ENCODE measurements at places on chromosomes 16 and 17. TPM values are rescaled to one million over a fixed set of nuclear protein-coding genes. Genes with fewer than 3 reads are reported as not detected.

GRCh38 chr16:22638393-22639206, 127.9 kb downstream of the NPIPB5 start:
- DNase-seq = no peak

GRCh38 chr16:62137996-62138395, 101.8 kb upstream of the CDH8 start:
- no peak for DNase-seq

DNA sequence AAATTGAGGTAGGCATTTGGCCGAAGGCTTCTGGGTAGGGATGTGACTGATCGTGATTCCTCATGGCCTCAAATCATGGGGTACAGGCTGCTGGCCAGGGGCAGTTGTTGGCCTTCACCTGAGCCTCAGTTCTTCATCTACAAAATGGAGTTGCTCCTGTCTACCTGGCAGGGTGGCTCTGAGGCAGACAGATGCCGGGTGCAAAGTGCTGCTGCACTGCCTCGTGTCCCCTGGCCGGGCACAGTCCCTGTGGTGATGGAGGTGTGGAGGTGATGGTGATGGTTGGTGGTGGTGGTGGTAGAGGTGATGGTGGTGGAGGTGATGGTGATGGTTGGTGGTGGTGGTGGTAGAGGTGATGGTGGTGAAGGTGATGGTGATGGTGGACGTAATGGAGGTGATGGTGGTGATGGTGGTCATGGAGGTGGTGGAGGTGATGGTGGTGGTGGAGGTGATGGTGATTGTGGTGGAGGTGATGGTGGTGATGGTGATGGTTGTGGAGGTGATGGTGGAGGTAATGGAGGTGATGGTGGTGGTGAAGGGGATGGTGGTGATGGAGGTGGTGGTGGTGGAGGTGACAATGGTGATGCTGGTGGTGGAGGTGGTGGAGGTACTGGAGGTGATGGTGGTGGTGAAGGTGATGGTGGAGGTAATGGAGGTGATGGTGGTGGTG, 52.6 kb downstream of the RNF213 start:
- DNase-seq = no peak

DNA sequence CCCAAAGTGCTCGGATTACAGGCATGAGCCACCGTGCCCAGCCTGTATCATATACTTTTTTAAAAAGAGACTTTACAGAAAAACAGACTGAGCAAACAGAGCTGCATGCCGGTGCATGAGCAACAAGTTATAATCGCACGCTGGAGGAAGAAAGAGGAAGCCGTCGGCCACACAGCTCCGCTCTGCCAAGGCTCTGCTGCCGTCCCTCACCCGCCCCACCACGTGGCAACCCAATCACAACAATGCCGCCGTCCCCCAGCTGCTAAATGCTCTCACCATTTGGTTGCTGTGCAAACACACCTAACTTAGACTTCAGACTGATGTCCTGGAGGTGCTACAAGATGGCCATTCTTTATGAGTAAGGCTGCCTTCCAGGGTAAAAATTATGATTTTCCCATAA, 83.5 kb downstream of the ADCY9 start:
- DNase-seq = no peak

- no peak for DNase-seq
Observed at GRCh38 chr16:17143546-17144419, 327.0 kb downstream of the XYLT1 start.

- DNase-seq = no peak
Observed at GRCh38 chr17:50794361-50794760, 27.0 kb upstream of the ANKRD40CL start.

DNA sequence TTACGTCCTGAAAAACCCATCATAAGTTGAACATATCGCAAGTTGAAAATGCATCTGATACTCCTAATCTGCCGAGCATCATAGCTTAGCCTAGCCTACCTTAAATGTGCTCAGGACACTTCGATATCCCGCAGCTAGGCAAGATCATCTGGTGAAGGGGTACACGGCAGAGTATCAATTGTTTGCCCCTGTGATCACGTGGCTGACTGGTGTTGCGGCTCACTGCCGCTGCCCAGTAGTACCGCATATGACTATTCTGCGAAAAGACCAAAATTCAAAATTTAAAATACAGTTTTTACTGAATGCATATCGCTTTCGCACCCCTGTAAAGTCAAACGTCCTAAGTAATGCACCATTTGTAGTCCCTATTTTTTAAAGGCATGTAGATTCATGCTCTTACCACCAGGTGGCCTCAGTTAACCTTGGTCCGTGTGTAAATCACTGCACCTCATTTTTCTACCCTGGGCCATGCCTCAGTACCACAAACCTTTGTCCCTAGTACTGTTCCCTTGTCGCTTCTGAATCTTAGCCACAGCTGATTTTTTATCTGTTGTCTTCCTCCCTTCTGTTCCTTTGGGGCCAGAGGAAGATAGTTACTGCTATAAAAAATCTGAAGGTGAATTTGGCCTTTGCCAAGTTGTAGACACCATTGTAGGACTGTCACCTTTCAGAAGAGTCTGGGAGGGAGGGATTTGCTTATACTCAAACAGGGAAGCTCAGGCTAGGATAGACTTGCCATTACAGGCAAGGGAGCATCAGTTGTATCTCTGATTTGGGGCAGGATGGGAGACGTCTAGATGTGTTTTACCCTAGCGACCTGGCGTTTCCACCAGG, 34.4 kb downstream of the WWP2 start:
- peak; percentile 71 for DNase-seq

GRCh38 chr17:66784621-66785364, 50.1 kb upstream of the CACNG5 start:
- no peak for DNase-seq

DNA sequence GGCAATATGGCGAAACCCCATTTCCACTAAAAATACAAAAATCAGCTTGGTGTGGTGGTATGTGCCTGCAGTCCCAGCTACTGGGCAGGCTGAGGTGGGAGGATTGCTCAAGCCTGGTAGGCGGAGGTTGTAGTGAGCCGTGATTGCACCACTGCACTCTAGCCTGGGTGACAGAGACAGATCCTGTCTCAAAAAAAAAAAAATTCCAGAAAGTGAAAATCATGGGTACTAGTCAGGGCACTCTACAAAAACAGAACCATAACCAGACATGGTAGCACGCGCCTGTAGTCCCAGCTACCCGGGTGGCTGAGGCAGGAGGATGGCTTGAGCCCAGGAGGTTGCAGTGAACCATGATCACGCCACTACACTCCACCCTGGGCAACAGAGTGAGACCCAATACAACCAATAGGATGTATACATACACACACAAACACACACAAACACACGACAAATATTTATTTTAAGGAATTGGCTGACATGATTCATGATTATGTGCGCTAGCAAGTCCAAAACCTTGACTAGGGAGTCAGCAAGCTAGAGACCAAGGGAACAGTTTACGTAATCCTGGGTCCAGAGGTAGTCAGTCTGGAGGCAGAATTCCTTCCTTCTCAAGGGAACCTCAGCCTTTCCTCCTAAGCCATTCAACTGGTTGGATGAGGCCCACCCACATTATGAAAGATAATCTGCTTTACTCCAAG, 11.6 kb upstream of the GP1BA start:
- DNase-seq = no peak

- DNase-seq = no peak
Observed at GRCh38 chr17:82287868-82288801, 14.6 kb upstream of the CSNK1D start.

GRCh38 chr17:64635647-64636305, 26.3 kb downstream of the SMURF2 start:
- no peak for DNase-seq

DNA sequence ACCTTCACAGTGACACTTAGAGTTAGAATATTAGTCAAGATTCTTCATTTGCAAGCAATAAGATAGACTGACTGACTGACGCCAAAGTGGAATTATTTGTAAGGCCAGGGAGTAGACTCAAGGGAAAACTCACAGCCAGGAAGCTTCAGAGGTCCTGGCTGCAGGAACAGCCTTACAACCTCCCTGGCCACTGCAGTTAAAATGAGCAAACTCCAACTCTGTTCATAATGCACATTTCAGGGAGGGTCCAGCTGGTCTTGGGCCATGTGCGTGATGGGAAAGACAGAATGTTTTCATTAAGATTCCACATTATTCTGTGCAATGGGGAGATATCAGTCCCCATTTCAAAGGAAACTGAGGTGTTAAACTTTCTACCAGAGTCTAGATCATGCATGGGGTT, 9.9 kb downstream of the CAPNS2 start:
- DNase-seq = no peak

DNA sequence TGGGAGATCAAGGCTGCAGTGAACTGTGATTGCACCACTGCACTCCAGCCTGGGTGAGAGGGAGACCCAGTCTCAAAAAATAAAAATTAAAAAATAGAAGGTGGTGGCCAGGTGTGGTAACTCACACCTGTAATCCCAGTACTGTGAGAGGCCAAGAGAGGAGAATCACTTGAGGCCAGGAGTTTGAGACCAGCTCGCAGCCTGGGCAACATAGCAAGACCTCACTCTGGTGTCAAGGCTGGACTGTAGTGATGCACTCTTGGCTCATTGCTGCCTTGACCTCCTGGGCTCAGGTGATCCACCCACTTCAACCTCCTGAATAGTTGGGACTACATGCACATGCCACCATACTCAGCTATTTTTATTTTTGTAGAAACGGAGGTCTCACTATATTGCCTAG, 13.3 kb downstream of the RFFL start:
- DNase-seq = no peak

DNA sequence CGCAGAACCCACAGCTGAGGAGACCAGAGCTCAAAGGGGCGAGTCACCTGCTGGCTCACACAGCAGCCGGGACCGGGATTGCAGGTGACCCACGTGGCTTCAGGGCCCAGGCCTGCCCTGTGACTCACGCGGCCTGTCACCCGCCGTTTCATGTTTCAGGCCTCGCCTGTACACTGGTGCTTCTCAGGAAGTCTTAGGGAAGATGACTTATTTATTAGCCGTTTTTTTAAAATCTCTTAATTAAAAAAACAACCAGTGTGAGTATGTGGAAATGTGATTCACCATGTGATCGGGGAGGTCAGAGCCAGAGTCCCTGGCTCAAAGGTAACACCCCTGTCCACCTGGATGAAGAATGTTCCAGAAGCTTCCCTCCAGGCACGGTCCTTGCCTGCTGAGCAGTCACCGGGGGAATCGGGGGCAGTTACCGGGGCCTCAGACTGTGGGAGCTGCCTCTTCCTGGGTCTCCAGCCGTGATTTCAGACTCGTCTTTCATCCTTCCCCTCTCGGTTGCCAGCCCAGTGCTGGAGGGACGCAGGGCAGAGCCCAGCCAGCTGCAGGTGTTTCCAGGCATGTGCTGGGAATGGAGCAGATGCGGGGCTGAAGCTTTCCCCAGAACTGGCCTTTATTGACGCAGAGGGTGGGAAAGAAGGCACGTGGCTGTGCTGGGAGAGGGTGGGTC, 49.3 kb downstream of the CMIP start:
- peak; percentile 70 for DNase-seq

- DNase-seq = no peak
Observed at GRCh38 chr16:28158136-28158535, 53.6 kb downstream of the XPO6 start.

DNA sequence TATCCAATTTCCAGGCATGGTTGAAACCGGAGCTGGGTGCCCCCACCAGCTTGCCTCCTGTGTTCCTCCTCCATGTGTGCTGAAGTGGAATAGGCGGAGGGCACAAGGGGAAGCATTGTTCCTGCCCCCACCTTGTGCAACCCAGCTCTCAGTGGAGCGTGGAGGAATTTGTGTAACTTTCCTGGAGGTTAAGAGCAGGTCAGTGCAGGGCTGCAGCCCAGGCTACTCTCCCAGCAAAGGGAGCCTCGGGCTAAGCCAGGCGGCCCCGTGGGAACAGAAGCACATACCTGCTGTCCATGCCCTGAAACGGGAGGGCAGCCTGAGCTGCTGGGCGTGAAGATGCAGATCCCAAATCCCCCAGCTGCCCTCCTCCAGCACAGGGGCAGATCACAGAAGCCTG, 158.8 kb upstream of the LHX1 start:
- DNase-seq = peak; percentile 95

GRCh38 chr16:20216591-20217217, 110.6 kb downstream of the GP2 start:
- DNase-seq = no peak

- DNase-seq = no peak
Observed at GRCh38 chr16:62277942-62278341, 241.7 kb upstream of the CDH8 start.

GRCh38 chr16:51141106-51141505, 10.0 kb downstream of the SALL1 start:
- no peak for DNase-seq

DNA sequence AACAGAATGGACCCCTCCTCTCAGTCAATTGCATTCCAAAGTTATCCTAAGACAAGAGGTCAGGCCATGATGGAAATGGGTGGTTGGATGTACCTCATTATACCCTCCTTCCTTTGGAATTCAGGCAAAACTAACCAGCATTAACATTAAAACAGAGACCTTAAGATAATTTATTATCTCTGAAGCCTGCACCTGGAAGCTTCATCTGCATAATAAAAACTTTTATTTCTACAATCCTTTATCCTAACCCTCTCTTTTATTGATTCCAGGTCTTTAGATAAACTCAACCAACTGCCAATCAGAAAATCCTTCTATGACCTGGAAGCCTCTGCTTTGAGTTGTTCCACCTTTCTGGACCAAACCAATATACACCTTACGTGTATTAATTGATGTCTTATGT, 49.0 kb downstream of the ACSM1 start:
- DNase-seq = no peak

- DNase-seq = no peak
Observed at GRCh38 chr17:48748718-48749566, 20.4 kb upstream of the HOXB13 start.

DNA sequence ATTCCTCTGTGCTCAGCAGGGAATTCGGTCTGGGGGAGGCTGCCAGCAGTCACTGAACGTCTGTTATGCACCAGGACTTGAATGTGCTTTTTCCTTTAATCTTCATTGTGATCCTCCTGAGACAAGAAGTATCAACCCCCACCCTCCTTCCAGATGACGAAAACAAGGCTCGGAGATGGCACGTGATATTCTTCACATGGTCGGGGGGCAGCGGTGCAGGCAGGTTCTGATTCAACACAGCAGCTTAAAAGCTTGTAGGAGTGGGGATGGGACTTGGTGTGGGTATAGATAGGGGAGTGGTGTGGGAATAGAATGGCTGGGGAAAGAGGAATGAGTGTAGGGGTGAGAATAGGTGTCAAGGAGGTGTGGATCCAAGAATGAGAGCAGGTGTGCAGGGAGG, 6.4 kb downstream of the NECAB2 start:
- no peak for DNase-seq

GRCh38 chr16:49532873-49533272, 159.3 kb downstream of the C16orf78 start:
- no peak for DNase-seq

GRCh38 chr17:3722716-3723115, 987 bp upstream of the HASPIN start:
- DNase-seq = no peak

Gene RAB26
- 3.1 TPM for polyA plus RNA-seq

Gene RNU2-1
- polyA plus RNA-seq = not detected

Gene ZNF747
- 11.3 TPM for polyA plus RNA-seq

Gene RPS15A
- 1,919 TPM for polyA plus RNA-seq

Gene CES1
- polyA plus RNA-seq = 2.8 TPM

Gene NECAB2
- polyA plus RNA-seq = 3.2 TPM

Gene ZNF385C
- polyA plus RNA-seq = 9.0 TPM

Gene TBC1D3L
- polyA plus RNA-seq = 21.2 TPM

Gene ZACN
- polyA plus RNA-seq = 30.9 TPM

Gene CCL7
- polyA plus RNA-seq = not detected

Gene CACNA1G
- polyA plus RNA-seq = 8.1 TPM
